ENCODE measurements at places on chromosomes 7 and 10. TPM values are rescaled to one million over a fixed set of nuclear protein-coding genes. Genes with fewer than 3 reads are reported as not detected.

GRCh38 chr10:4669585-4669984, 156.4 kb upstream of the AKR1E2 start:
- DNase-seq = no peak
- no peak overlapping the region for H3K4me3 ChIP-seq
- no peak overlapping the region for H3K27ac ChIP-seq
- H3K27me3 ChIP-seq = peaks cover 28% of the 10 kb centered on the region
- H3K4me1 ChIP-seq = no peaks in the 10 kb centered on the region

DNA sequence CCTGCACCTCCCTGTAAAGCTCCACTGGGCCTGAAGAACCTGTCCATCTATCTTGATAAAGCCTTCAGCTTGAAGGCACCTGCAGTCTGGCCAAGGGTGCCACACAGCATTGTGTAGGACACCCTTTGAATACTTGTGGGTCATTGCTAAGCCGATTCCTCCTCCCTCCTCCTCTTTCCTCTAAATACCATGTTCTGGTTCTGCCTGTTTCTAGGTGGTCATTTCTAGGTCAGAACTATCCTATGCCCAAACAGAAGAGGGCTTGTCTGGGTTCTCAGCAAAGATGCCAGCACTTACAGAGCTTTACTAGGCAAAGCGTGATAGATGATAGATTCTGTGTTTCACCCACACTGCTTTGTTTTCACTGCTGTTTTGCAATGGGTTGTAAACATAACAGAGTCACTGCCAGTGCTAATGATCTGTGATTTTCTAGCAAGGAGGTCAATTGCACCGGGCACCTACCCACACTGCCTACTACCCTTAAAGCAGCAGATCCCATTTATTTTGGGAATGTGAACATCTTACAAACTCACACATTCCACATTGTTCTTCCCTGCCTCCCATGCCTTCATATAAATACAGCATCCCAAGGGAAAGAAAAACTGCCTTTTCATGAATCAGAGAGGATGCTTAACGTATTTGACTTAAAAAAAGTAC, 279.1 kb upstream of the PITRM1 start:
- DNase-seq = no peak
- H3K4me3 ChIP-seq = no peak overlapping the region
- peaks cover 42% of the 10 kb centered on the region for H3K27me3 ChIP-seq
- H3K27ac ChIP-seq = no peak overlapping the region
- no peaks in the 10 kb centered on the region for H3K36me3 ChIP-seq
- H3K4me1 ChIP-seq = peaks cover 5% of the 10 kb centered on the region

- no peak overlapping the region for H3K27ac ChIP-seq
- peaks cover 3% of the 10 kb centered on the region for H3K36me3 ChIP-seq
- peaks cover 52% of the 10 kb centered on the region for H3K4me1 ChIP-seq
- H3K4me3 ChIP-seq = no peak overlapping the region
- DNase-seq = no peak
These were observed 92.8 kb upstream of the PPIF start for GRCh38 chr10:79254333-79255006.

GRCh38 chr10:73774637-73775036, 7.2 kb upstream of the CHCHD1 start:
- DNase-seq = peak; percentile 61
- H3K27me3 ChIP-seq = no peaks in the 10 kb centered on the region
- H3K4me1 ChIP-seq = peaks cover 39% of the 10 kb centered on the region
- H3K27ac ChIP-seq = peak overlapping the region; percentile 50

The TAC1 gene
- total RNA-seq = not detected

The NME8 gene
- not detected for total RNA-seq

The ARMS2 gene
- not detected for total RNA-seq

All from activated CD8-positive, alpha-beta memory T cell treated with anti-CD3 and anti-CD28 coated beads, Interleukin-2, amount 10 ng/mL, durations not matched to agents 7 days and 5 days (primary cell).